ENCODE measurements at places on chromosomes 16 and 17. TPM values are rescaled to one million over a fixed set of nuclear protein-coding genes. Genes with fewer than 3 reads are reported as not detected.

DNA sequence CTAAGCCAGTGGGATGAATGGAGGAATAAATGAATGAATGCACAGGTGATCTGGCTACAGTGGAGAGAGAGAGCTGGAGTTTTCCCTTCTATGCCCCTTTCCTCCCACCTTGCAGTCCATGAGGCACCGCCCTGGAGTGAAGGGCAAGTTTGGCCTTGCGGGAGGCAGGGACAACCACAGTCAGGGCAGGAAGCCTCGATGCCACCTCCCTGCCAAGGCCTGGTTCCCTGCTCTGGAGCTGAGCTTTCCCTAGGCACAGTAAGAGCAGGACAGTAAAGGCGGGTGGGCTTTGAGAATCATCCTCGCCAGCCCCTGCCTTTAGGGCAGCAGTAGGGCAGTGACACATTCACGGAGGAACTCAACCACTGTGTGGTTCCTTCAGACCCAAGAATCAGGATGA is 72.6 kb downstream of the RBFOX3 start:
- DNase-seq: no peak

GRCh38 chr16:86533767-86534351 is 21.2 kb downstream of the MTHFSD start:
- no peak for DNase-seq

- DNase-seq: no peak
Observed at GRCh38 chr17:16980061-16980460, 8.1 kb upstream of the TNFRSF13B start.

GRCh38 chr16:4972938-4973587 is 14.9 kb downstream of the SEC14L5 start:
- DNase-seq: no peak

DNA sequence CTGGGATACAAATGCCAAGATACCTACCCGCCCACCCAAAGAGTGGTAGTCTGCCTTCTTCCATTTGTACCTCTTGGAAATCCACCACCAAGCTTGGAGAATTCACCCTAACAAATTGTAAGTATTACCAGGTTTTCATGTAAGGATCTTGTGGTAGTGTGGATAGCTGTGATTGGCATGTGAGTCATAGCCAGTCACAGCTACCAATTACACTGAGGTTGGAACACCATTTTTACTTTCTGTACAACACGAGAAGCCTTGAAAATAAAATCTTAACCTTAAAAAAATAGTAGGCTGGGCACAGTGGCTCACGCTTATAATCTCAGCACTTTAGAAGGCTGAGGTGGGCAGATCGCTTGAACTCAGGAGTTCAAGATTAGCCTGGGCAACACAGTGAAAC is 18.5 kb upstream of the SLC35G3 start:
- no peak for DNase-seq

The CRISPLD2 gene
- 103 TPM for polyA plus RNA-seq

The DNAH3 gene
- not detected for polyA plus RNA-seq

The APOH gene
- polyA plus RNA-seq: not detected

Data from AG04450 (cell line).